ENCODE measurements at places on chromosomes 2 and 18. TPM values are rescaled to one million over a fixed set of nuclear protein-coding genes. Genes with fewer than 3 reads are reported as not detected.

Gene FAM110C
- total RNA-seq, result 3.6 TPM

GRCh38 chr18:62558015-62558663, 35.3 kb downstream of the ZCCHC2 start:
- no peak for DNase-seq

Gene OTOF
- 0.35 TPM for total RNA-seq

- DNase-seq, result no peak
Measured at GRCh38 chr18:24985586-24985985, 366.4 kb downstream of the ZNF521 start.

Gene CTNNA2
- total RNA-seq, result not detected
